ENCODE measurements at places on chromosomes 2 and 18.

GRCh38 chr2:110863726-110864125 lies 131.4 kb downstream of the ACOXL start:
- DNase-seq = no peak

DNA sequence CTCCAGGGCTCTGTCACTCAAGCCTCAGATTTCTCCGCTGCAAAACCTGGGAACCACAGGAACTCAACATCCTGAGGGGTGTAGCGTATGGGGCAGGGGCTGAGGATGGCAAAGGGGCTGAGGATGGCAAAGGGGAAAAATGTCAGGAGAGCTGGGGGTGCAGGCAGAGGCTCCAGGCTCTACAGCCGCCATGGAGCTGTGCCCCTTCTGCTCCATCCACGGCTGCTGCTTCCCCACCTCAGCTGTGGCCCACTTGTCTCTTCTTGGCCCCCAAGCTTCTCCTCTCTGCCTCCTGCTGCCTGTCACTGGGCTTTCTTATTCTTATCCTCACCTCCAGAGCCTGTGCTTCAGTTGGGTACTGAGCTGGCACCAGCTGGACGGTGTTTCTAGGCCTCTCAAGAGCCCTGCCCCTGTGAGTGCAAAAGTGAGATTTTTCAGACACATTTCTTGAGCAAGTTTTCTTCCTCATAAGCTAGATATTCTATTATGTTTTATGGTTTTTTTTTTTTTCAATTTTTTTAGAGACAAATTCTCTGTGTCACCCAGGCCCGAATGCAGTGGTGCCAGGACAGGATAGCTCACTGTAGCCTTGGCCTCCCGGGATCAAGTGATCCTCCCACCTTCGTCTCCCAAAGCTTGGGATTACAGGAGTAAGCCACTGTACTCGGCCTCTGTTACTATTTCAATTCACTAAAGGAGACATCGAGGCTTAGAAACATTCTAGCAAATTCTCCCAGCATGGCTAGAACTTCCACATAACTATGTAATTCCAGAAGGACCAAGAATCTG lies 49.0 kb downstream of the MARCO start:
- no peak for DNase-seq

- no peak for DNase-seq
Observed at GRCh38 chr2:223633656-223634055, 31.5 kb upstream of the SCG2 start.

GRCh38 chr2:64405581-64406406 lies 48.2 kb upstream of the LGALSL start:
- DNase-seq = peak; percentile 62
